Right lobe of liver (tissue), 6 donors: ENCODE measurements at places on chromosomes 13 and 19. TPM values are rescaled to one million over a fixed set of nuclear protein-coding genes. Genes with fewer than 3 reads are reported as not detected.

DNA sequence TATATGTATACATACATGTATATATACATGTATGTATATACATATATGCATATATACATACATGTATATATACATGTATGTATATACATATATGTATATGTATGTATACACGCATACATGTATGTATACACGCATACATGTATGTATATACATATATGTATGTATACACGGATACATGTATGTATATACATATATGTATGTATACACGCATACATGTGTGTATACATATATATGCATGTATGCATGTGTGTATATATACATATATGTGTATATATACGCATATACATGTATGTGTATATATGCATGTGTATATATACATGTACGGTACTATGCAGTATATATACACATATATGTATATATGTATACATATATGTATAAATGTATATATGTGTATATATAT is 2.6 kb upstream of the NCR1 start:
- DNase-seq: no peak
- H3K27me3 ChIP-seq: no peaks in the 10 kb centered on the region
- no peaks in the 10 kb centered on the region for H3K36me3 ChIP-seq
- H3K27ac ChIP-seq: no peak overlapping the region
- no peaks in the 10 kb centered on the region for H3K4me1 ChIP-seq

DNA sequence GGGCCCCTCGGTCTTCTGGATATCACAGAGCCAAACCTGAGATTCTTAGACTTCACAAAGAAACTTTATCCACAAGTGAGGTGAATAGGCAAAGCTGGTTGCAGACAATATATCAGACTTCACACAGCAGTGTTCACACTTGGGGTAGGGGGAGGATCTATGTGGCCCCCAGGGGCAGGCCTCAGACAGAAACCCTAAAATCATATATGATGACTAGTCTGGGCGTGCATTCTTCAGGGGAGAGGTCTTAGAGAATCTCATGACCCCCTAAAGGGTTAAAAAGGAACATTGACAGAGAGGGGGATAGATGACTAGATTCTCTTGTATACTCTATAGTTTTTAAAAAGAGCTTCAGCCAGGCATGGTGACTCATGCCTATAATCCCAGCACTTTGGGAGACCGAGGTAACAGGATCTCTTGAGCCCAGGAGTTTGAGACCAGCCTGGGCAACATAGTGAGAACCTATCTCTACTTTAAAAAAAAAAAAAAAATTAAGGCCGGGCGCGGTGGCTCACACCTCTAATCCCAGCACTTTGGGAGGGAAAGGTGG is 2.8 kb downstream of the TYROBP start:
- no peaks in the 10 kb centered on the region for H3K36me3 ChIP-seq
- no peak overlapping the region for H3K4me3 ChIP-seq
- H3K27me3 ChIP-seq: no peaks in the 10 kb centered on the region
- H3K4me1 ChIP-seq: no peaks in the 10 kb centered on the region
- peak overlapping the region; percentile 47 for H3K27ac ChIP-seq

GRCh38 chr13:109130093-109130835 is 500.9 kb downstream of the MYO16 start:
- no peaks in the 10 kb centered on the region for H3K27me3 ChIP-seq
- H3K36me3 ChIP-seq: no peaks in the 10 kb centered on the region
- no peak overlapping the region for H3K27ac ChIP-seq

DNA sequence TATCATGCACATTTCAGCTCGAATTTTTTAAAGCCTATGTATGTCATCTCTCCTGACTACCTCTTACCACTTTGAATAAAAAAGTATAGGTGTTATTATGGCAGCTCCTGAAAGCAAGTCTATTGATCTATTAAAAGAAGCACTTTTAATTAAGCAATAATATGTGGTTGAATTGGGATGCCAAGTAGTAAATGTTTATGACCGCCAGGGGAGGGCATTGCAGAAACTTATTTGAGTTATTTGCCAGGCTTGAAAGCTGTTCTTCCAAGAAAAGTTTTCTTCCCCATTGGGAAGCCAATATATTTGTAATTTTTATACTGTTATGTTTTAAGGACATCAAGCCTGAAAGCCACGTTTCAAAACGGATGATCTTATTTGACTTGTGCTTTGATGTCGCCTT is 88.1 kb upstream of the SOX21 start:
- H3K27me3 ChIP-seq: no peaks in the 10 kb centered on the region
- no peak for DNase-seq
- no peak overlapping the region for H3K4me3 ChIP-seq
- no peaks in the 10 kb centered on the region for H3K36me3 ChIP-seq
- no peaks in the 10 kb centered on the region for H3K4me1 ChIP-seq

The SHC2 gene
- 65.5 TPM for total RNA-seq

GRCh38 chr13:44032802-44033201 is 153.1 kb downstream of the LACC1 start:
- no peak overlapping the region for H3K4me3 ChIP-seq
- H3K27me3 ChIP-seq: no peaks in the 10 kb centered on the region
- H3K27ac ChIP-seq: no peak overlapping the region
- no peaks in the 10 kb centered on the region for H3K4me1 ChIP-seq

GRCh38 chr13:85755123-85755522 is 44.1 kb downstream of the SLITRK6 start:
- no peak overlapping the region for H3K4me3 ChIP-seq
- H3K27me3 ChIP-seq: no peaks in the 10 kb centered on the region
- H3K36me3 ChIP-seq: no peaks in the 10 kb centered on the region

The LMTK3 gene
- 0.25 TPM for total RNA-seq

The PSPN gene
- 1.2 TPM for total RNA-seq

The POGLUT2 gene
- 7.7 TPM for total RNA-seq

DNA sequence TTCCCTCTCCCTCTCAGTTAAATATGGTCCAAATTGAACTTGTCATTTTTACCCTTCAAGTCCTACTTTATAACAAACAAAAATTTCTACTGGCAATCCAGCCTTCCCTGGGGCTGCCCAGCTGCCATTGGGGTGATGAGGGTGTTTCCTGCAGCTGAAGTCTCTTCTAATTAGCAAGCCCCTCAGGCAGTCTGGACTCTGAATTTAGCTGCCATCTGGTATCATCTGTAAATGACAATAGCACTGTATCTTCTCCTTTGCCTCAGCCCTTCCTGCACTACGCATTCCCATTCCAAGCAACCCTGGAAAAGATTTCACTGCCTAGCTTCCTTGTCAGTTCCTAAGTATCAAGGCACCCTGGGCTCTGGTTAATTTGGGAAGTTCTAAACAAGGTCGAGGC is 331.1 kb upstream of the KLF12 start:
- H3K27me3 ChIP-seq: no peaks in the 10 kb centered on the region
- H3K4me3 ChIP-seq: no peak overlapping the region
- DNase-seq: no peak
- no peaks in the 10 kb centered on the region for H3K36me3 ChIP-seq
- no peaks in the 10 kb centered on the region for H3K4me1 ChIP-seq

DNA sequence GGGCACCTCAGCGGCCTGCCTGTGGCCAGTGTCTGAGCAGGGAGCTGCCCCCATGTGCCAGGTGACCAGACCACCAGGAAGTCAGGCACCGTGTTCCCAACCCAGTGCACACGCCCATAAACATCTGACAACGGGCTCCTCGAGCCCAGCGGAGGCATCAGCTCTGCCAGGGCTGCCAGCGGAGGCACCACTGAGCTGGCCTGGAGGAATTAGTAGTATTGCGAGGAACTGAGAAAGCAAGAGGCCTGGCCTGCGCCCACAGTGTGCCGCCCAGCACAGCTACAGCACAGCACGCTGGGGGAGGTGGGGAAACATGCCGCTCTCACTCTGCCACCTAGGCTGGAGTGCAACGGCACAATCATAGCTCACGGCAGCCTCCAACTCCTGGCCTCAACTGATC is 44.6 kb downstream of the ANKRD27 start:
- H3K36me3 ChIP-seq: no peaks in the 10 kb centered on the region
- no peaks in the 10 kb centered on the region for H3K4me1 ChIP-seq

The ADGRE3 gene
- total RNA-seq: not detected

The ELL gene
- 5.3 TPM for total RNA-seq

- no peaks in the 10 kb centered on the region for H3K27me3 ChIP-seq
- peaks cover 13% of the 10 kb centered on the region for H3K36me3 ChIP-seq
- DNase-seq: peak; percentile 51
- H3K4me1 ChIP-seq: no peaks in the 10 kb centered on the region
- H3K27ac ChIP-seq: no peak overlapping the region
Observed at GRCh38 chr13:113337556-113337955, 26.4 kb downstream of the GRTP1 start.

DNA sequence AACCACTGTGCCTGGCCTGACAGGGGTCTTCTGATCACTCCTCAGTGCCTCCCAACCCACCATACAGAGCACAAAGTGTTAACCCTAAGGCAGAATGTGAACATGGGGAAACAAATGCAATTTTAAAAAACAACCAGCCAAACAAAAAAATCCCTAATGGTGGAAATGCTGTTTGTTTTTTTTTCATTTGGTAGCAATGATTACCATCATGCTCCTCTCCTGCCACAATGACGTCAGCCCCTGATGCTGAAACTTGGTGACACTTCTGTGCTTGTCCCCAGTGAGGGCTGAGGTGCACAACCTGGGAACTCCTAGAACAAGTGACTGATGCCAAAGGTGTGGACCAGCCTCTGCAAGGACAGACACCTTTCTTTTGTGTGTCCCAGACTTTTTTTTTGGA is 4.0 kb upstream of the TSPAN16 start:
- H3K4me3 ChIP-seq: no peak overlapping the region
- no peaks in the 10 kb centered on the region for H3K27me3 ChIP-seq
- no peak overlapping the region for H3K27ac ChIP-seq
- no peak for DNase-seq
- H3K36me3 ChIP-seq: no peaks in the 10 kb centered on the region
- no peaks in the 10 kb centered on the region for H3K4me1 ChIP-seq

The ZNF492 gene
- total RNA-seq: not detected

The WASF3 gene
- 5.8 TPM for total RNA-seq

The POLD1 gene
- total RNA-seq: 7.8 TPM

DNA sequence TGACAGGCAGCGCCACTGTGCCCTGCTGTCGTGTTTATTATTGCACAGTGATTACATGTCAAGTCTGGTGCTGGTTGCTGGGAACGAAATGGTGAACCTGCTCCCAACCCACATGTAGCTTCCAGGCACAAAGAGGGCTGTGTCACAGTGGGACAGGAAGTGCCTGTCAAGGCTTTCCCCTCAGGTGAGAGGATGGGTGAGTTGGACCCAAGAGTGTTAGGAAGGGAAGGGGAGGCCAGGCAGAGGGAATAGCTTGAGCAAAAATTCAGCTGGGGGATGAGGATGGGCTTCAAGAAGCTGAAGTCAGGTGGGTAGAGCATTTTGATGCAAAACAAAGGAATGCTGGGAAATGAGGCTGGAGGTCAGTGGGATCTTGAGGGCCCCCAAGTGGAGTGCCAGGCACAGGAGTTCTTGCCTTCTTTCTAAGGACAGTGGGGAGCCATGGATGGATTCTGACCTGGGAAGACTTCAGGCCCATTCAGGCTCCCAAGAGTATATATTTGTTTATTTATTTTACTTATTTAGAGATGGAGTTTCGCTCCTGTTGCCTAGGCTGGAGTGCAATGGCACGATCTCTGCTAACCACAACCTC is 8.5 kb upstream of the QTRT1 start:
- H3K4me1 ChIP-seq: no peaks in the 10 kb centered on the region
- H3K27me3 ChIP-seq: no peaks in the 10 kb centered on the region
- no peak for DNase-seq
- H3K36me3 ChIP-seq: peaks cover 8% of the 10 kb centered on the region

- H3K27me3 ChIP-seq: peaks cover 10% of the 10 kb centered on the region
- no peaks in the 10 kb centered on the region for H3K4me1 ChIP-seq
- no peaks in the 10 kb centered on the region for H3K36me3 ChIP-seq
- no peak for DNase-seq
Observed at GRCh38 chr19:55433292-55433691, 9.8 kb downstream of the SHISA7 start.

GRCh38 chr13:39415008-39415802 is 187.8 kb downstream of the LHFPL6 start:
- no peak overlapping the region for H3K27ac ChIP-seq
- no peaks in the 10 kb centered on the region for H3K27me3 ChIP-seq
- H3K36me3 ChIP-seq: no peaks in the 10 kb centered on the region
- no peak overlapping the region for H3K4me3 ChIP-seq
- no peak for DNase-seq
- H3K4me1 ChIP-seq: no peaks in the 10 kb centered on the region

GRCh38 chr13:31927219-31927653 is 104.3 kb upstream of the FRY start:
- peak overlapping the region; percentile 24 for H3K4me3 ChIP-seq
- H3K4me1 ChIP-seq: no peaks in the 10 kb centered on the region
- no peaks in the 10 kb centered on the region for H3K27me3 ChIP-seq
- no peak for DNase-seq
- no peaks in the 10 kb centered on the region for H3K36me3 ChIP-seq

GRCh38 chr19:20640023-20640422 is 21.3 kb downstream of the ZNF626 start:
- H3K4me3 ChIP-seq: no peak overlapping the region
- H3K27ac ChIP-seq: no peak overlapping the region
- no peak for DNase-seq
- no peaks in the 10 kb centered on the region for H3K4me1 ChIP-seq
